Colonic mucosa (tissue), 4 donors: ENCODE measurements at places on chromosomes 13 and 19. TPM values are rescaled to one million over a fixed set of nuclear protein-coding genes. Genes with fewer than 3 reads are reported as not detected.

Gene TEKTIP1
- 4.7 TPM for total RNA-seq

Gene OR7D2
- 0.08 TPM for total RNA-seq

Gene ACP7
- not detected for total RNA-seq

Gene CATSPERD
- total RNA-seq: not detected

Gene ICAM4
- 0.19 TPM for total RNA-seq

Gene ATXN8OS
- not detected for total RNA-seq

Gene RDH8
- total RNA-seq: 0.24 TPM

Gene PCDH8
- total RNA-seq: 0.15 TPM

Gene SOHLH2
- 0.32 TPM for total RNA-seq

Gene YJEFN3
- total RNA-seq: 1.9 TPM

Gene ZNF154
- 2.0 TPM for total RNA-seq

Gene ATF5
- total RNA-seq: 16.7 TPM

Gene NLRP12
- total RNA-seq: 0.11 TPM

Gene ZNF772
- total RNA-seq: 3.5 TPM

Gene MBD3
- total RNA-seq: 44.9 TPM

Gene PCSK4
- 5.8 TPM for total RNA-seq

Gene PPM1N
- total RNA-seq: 0.67 TPM
